ENCODE measurements at places on chromosomes 6 and 20.

GRCh38 chr6:35262596-35262995 lies 3.1 kb downstream of the ZNF76 start:
- no peak for DNase-seq

DNA sequence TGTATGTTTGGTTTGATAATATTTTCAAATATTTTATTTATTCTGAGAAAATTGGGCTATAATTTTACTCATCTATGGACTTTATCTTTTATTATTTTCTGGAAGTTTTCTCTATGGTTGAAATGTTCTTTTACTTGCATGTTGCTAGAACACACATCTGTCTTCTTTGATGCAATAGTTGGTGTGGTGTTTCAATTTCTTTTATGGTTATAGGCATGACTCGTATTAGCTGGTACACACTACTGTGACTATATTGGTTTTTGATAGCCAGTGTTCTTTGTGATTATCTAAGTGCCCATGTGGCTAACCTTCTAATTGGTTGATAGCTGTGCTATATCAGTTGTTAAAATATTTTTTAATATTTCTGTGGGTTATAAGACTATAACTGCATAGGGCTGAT lies 1343.3 kb upstream of the GJE1 start:
- no peak for DNase-seq

DNA sequence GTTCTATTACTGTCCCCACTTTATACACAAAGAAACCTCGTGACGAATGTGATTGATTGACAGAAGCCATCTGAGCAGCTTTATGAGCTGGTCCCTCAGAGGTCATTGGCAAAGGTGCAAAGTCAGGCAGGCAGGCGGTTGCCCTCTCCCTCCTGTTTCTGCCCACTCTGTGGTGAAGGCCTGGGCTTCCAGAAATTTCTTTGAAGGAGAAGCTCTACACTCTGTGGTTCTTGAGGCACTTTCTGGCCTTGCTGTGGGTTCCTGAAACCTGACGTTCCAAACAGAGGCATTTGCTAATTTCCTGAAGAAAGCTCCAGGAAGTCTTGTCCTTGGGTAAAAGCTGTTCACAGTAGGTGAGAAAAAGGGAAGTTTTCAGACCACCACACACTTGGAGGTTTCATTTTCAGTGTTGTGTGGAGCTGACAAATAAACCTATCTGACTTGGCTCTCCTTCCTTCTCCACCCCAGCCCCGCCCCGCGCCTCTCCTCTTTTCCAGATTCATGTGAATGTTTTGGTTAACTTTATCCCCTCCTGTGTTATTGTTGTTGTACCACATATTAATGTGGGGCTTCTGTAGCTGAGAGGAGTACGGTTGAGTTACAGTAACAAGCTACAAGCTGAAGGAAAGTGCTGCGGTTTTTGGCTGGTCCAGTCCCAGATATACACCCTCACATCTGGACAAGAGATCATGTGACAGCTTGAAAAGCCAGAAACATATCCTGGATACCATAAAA lies 274.1 kb downstream of the CLIC5 start:
- DNase-seq, result no peak

DNA sequence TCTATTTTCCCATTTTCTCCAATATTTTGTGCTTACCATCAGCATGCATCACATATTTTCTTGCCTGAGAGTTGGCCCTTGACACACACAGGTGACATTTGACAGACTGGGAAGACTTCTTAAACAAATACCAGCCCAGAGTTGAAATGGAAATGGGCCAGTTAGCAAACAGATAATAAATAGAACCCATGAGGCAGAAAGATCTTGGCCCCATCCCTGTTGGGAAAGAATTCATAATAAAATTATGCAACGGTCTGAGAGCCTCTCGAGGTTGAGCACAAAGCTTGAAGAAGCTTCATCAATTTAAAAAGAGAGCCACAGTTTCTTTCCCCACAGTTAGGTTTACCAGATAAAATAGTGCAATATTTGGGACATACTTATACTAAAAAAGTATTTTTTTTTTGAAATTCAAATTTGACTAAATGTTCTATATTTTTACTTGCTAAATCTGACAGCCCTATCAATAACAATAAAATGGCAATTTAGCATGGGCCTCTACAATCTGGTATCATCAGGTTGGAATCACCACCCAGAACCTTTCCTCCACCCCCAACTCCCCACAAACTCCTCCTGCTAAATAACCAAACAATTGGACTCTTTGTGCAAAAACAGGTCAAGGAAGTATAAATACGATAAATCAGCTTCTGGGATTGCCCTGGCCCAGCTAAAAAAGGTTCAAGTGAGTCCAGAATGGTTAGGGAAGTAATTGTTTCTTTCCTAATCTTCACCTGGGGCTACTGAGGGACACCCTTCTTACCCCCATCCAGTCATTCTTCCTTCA lies 129.8 kb downstream of the CD164 start:
- DNase-seq, result no peak

DNA sequence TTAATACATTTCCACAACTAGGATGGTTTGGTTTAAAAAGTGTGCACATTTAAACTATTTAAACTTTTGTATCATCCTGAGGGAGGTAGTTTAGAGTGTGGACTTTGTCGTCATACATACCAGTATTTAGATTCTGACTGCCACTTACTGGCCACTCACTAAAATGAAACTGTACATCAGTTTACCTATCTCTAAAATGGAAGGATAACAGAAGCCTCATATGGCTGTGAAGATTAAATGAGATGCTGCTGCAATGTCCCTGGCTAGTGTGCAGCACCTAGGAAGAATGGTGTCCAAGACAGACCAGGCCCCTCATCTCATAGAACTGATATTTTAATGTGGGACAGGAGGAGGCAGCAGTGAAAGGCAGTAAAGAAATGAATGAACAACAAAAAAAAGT lies 12.0 kb upstream of the PKIG start:
- no peak for DNase-seq

- DNase-seq, result no peak
Measured at GRCh38 chr6:13813621-13814175, 659 bp downstream of the MCUR1 start.

- no peak for DNase-seq
Measured at GRCh38 chr6:31935823-31936222, 8.3 kb downstream of the C2 start.

- peak; percentile 1 for DNase-seq
Measured at GRCh38 chr6:146028252-146028795, 538 bp upstream of the GRM1 start.

DNA sequence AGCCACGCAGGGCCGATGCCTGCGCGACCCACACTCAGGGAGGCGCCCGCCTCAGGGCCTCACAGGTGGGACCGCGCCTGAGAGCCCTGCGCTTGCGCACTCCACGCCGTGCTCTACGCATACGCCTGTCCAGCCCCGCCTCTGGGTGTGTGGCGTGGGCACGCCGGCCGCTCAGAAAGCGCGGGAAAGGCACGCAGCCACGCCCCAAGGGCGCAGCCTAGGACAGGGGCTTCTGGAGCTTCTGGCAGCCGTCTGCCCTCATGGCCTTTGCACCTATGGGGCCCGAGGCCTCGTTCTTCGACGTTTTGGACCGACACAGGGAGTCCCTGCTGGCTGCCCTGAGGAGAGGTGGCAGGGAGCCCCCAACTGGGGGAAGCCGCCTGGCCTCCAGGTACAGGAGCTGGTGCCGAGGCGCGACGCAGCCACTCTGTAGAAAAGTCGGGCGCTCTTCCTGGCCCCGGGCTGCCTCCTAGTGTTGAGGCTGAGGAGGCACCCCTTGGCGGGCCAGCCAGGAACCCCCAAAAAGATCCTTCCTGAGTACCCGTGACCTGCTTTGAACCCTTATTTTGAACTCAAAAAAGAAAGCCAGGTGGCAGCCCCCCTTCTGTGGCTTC lies at the start of gene SPO11:
SPO11 (plus strand) TSS at position 196 of the 614 bp plus-strand sequence; CDS start at position 261, 65 bp downstream.
- no peak for DNase-seq

GRCh38 chr6:139764498-139764986 lies 390.1 kb upstream of the CITED2 start:
- DNase-seq, result no peak

GRCh38 chr6:70985156-70985555 lies 28.3 kb upstream of the B3GAT2 start:
- DNase-seq, result no peak

DNA sequence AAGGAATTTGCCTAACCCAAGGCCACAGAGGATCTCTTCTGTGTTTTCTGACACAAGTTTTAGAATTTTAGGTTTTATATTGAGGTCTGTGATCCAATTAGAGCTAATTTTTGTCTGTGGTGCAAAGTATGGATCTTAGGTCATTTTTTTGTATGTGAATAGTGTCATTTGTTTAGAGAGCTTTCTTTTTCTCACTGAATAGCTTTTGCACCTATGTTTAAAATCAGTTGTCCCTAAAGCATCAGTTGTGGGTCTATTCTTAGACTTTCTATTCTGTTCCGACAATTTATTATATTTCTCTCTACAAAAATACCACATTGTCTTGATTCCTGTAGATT lies 341 bp upstream of the MCM9 start:
- no peak for DNase-seq

DNA sequence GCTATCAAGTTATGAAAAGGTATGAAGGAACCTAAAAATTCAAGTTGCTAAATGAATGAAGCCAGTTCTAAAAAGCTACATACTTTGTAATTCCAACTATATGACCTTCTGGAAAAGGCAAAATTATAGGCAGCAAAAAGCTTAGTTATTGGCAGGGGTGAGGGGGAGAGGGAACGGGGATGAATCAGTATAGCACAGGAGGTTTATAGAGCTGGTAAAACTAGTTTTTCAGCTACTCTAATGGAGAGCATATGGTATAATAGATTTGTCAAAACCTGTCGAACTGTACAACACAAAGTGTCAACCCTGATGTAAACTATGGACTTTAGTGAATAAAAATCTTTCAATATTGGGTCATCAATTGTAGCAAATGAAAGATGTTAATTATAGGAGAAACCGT lies 18.7 kb downstream of the MANEA start:
- no peak for DNase-seq

- no peak for DNase-seq
Measured at GRCh38 chr6:154425034-154425433, 68.4 kb upstream of the IPCEF1 start.

DNA sequence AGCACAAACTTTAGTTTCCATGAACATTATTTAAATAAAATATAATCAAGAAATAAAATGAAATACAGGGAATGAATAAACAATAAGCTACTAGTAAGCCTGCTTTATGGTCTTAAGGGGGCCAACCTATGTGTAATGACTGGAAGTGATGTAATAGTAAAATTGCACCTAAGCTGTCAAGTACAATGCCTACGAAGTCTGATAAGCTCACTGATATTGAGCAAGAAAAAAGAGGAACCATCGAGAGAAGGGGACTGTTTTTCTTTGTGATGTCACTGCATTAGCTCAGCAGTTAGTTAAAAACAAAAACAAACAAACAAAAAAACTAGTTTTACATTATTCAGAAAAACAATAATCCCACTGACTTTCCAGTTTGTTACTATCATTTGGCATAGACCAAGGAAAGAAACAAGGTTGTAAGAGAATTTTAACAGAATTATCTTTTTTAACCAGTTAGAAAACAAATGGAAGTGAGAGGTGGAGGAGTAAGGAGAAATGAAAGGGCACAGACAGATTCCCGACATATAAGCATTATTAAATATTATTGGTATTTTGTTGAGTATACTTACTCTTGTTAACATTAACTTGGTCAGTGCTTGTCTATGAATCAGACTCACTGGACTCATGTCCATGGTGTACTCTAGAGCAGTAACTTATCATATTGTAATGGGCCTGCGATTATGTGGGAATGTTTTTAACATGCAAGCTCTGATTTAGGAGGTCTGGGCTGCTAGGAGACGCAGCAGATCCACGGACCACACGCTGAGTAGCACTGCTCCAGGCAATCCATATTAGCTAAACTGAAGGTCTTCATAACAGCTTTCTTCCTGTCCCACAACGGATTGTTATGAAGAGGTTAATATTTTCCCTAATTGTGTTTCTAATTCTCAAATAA lies 99.6 kb upstream of the HMGCLL1 start:
- no peak for DNase-seq

DNA sequence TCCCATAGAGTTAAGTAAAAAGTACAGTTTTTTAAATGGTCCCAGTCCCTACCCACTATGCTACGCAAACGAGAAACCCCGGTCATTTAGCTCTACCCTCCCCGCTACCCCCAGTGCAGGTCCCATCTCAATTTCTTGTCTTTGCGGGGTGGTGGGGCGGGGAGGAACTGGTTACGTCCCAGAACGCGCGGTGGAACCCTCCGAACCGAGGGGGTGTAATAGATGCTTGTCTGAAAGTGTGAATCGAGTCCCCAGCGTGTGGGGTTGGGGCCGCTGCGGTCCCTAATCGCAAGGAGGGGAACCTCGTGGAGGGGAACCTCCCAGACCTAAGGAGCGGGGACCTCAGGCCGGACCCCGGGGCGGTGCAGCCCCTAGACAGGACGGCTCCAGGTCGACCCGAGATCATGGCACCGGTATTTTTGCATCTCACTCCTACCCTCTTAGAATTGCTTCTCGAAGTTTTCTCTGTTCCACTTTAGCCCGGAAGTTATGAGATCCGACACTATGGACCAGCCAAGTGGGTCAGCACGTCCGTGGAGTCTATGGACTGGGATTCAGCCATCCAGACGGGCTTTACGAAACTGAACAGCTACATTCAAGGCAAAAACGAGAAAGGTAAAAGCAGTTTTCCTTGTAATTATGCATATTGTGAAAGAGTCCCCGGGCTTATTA lies 779 bp downstream of the HEBP2 start:
- no peak for DNase-seq

GRCh38 chr20:61193164-61193563 lies 58.9 kb upstream of the CDH4 start:
- DNase-seq, result no peak

GRCh38 chr6:15341311-15342001 lies 95.6 kb downstream of the JARID2 start:
- no peak for DNase-seq

DNA sequence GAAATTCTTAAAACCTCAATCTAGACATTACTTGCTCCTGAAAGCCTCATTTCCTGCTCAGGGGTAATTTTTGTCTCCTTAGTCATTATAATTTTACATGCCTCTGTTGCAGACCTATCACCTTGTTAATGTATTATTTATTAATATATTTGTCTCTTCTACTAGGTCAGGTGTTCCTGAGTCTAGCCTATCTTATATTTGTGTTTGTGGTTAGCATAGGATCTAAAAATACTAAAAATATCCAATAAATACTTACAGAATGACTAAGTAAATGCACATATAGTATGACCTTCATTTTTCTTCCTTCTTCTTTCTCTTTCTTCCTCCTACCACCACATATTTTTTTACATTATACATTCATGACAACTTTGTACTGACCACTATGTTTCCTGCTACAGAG lies 268.9 kb upstream of the HS3ST5 start:
- DNase-seq, result no peak

DNA sequence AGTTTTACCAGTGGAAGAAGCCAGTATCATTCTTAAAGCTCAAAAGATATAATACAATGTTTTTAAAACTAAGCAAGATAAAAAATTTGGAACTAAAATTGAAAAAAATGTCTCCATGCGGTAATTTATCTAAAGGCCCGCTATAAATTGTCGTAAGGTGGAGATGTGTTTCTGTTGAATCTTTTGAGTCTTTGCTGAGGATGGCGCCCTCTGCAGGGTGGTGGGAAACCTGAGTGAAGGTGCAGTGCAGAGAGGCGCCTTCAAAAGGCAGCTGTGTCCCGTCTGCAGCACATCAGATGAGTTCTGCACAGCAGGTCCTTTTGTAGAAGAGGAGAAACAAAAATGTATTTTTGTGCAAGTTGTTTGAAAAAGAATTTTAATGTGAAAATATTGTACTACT lies 29.4 kb upstream of the KIF25 start:
- no peak for DNase-seq
